H7 (cell line): ENCODE measurements at places on chromosomes 2 and 18. TPM values are rescaled to one million over a fixed set of nuclear protein-coding genes. Genes with fewer than 3 reads are reported as not detected.
A peak's percentile ranks its signal among the peaks of the same experiment; 100 is the strongest.

CPS1 gene
- total RNA-seq, result 3.1 and 6.3 TPM in 2 replicates

DNA sequence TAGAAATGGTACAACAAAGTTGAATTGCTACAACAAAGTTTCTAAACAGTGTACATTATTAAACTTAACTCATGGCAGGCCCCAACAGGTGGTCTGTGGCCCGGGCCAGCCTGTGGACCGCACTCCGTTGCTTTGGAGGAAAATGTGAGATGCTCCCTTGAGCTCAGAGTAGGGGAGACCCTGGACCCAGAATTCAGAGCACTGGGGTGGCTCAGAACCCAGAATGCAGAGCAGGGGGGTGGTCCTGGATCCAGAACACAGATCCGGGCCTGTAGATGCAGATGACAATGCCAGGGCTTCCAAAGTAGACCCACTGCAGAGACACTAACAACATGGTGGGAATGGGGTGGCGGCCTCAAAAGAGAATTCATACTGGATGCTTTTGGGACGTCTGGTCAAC, 311.0 kb downstream of the NDUFA10 start:
- DNase-seq, result no peak

FARP2 gene
- total RNA-seq, result 19.5 and 20.4 TPM in 2 replicates

GRCh38 chr2:157194097-157194688, 63.3 kb upstream of the GALNT5 start:
- DNase-seq, result peak; percentile 25

ITGB6 gene
- total RNA-seq, result not detected in 2 replicates

DNA sequence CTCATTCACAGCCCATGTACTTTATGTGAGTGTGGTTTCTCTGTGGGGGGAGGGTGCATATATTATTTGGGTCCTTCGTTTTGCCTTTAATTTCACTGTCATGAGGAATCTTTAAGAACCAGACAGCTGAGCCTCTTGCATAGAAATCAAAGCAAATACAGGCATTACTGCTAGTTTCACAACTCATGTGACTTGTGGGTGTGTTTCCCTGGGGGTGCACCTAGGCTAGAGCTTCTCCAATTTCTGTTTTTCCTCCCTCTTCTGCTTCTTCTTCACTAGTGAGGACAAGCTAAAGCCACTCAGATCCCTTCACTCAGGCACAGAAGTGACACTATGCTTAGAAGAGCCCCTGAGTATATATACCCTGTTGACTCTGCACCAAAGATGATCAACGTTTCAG, 131.4 kb downstream of the ACOXL start:
- DNase-seq, result no peak

DNA sequence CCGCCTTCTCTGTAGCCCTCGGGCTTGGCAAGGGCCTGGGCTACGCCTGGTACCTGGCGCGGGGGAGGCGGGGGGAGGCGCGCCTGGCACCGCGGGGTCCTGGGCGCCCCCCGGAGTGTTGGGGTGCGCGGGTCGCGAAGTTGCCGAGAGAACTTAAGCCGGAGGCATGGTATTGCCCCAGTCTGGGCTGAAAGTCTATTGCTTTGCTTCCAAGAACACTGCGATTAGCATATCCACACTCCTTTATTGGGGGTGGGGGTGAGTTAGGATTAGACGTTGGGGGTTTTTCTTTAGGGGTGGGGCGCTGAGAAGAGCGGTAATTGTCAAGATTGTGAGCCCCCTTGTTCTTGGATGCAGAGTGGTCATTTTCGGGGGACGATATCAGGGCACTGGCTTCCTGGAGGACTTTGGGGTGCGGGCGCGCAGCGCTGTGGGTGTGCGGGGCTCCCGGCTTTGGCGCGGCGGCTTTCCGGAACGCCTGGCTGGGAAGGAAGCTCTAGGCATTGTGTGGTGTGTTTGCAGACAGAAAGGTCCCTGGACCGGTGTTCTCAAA, 798 bp downstream of the TANC1 start:
- DNase-seq, result no peak

DNA sequence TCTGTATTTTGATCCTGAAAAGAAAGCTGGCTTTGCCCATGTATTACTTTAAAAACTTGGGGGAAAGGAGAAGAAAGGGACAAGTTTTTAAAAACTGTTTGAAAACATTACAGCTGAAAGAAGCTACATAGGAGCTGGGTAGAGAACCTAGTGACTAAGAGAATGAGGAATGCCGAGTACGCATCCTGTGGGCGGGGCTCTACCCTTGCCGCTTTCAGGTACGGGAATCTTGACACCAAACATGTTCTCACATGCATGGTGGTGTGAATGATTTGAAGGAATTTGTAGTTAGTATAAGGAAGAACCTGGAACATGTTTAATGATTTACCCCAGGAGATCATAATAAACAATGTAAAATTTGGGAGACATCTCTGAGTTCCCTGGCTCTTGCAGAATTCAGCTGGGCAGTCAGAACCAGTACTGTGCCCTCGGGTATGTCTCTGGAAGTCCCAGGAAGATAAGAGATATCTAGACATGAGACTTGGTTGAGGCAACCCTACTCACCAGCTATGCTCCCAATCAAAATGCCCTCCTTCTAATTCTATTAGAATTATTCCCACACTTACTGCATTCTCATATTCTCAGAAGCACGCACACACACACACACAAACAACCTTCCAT, 16.5 kb upstream of the TGFA start:
- DNase-seq, result peak; percentile 57

- no peak for DNase-seq
Measured at GRCh38 chr18:53457068-53457467, 767.4 kb downstream of the MBD2 start.

ALK gene
- 0.15 and 0.21 TPM in 2 replicates for total RNA-seq

DNA sequence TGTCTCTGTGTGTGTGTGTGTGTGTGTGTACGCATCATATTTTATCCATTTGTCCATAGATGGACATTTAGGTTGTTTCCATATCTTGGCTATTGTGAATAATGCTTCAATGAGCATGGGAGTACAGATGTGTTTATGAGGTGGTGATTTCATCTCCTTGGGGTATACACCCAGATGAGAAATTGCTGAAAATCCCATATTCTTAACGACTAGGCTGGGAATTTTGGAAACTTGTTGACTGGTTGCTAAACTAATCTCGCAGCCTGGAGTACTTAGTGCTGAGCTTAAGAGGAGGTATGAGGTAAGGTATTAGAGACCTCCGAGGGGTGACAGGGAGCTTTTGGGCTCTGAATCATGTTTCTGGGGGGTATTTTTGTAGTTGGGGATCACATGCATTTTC, 66.0 kb upstream of the SPRED2 start:
- DNase-seq, result no peak

POTEJ gene
- not detected in 2 replicates for total RNA-seq

- no peak for DNase-seq
Measured at GRCh38 chr18:8983195-8983594, 119.3 kb upstream of the NDUFV2 start.

SPATA3 gene
- not detected in 2 replicates for total RNA-seq

DNA sequence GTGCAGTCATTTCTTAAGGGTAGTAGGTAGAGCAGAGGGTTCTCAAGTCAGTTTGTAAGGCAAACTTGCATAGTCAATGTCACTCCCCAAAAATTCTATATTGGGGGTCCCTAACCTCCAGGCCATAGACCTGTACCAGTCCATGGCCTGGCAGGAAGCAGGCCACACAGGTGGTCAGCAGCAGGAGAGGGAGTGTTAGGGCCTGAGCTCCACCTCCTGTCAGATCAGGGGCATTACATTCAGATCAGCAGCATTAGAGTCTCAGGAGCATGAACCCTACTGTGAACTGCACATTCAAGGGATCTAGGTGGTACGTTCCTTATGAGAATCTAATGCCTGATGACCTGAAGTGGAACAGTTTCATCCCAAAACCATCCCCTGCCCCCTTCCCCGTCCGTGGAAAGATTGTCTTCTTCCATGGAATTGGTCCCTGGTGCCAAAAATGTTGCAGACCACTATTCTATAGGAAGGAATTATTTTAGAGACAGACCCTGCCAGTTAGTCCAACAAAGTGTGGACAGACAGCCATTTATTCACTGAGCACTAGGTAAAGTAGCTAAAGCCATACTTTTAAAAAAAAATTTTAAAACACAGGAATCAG, 6.7 kb downstream of the COA5 start:
- DNase-seq, result peak; percentile 74

SPP2 gene
- total RNA-seq, result not detected in 2 replicates

DNA sequence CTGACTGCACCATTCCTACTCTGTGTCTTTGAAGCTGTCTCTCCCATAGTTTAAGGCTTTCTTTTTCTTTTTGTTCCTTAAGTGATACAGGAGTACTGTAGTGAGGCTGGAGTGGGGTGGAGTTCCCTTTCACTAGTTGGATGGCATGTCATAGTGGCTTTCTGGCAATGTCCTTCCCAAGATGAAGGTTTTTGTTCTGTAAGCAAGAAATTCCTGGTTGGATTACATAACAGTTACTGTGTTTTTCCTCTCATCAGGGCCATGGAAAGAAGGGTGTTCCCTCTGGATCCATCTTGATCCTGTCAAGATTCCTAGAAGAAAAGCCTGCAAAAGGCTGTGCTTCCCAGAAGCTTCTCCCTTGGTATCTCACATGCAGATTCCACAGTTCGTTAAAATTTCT, 84.2 kb downstream of the ACKR3 start:
- DNase-seq, result no peak

- no peak for DNase-seq
Measured at GRCh38 chr2:203025592-203025991, 10.9 kb downstream of the NBEAL1 start.

PIEZO2 gene
- total RNA-seq, result 3.0 and 6.5 TPM in 2 replicates

MRO gene
- total RNA-seq, result 1.1 and 1.7 TPM in 2 replicates

DNA sequence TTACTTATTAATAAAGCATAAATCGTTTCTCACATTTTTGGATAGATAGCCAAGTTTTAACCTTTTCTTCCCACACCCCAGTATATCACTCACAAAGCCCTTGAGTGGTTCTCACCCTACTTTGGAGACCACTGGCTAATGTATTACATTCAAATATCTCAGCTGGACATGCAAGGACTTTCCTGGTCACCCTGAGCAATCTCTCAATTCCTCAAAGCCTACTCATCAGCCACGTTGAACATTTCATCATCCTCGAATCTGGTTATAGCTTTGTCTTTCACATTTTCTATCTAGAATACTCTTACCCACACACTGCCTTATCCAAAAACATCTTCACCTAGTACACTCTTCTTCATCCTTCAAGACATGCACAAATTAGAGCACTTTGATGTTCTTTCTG, 71.1 kb upstream of the MAPRE2 start:
- no peak for DNase-seq

DNA sequence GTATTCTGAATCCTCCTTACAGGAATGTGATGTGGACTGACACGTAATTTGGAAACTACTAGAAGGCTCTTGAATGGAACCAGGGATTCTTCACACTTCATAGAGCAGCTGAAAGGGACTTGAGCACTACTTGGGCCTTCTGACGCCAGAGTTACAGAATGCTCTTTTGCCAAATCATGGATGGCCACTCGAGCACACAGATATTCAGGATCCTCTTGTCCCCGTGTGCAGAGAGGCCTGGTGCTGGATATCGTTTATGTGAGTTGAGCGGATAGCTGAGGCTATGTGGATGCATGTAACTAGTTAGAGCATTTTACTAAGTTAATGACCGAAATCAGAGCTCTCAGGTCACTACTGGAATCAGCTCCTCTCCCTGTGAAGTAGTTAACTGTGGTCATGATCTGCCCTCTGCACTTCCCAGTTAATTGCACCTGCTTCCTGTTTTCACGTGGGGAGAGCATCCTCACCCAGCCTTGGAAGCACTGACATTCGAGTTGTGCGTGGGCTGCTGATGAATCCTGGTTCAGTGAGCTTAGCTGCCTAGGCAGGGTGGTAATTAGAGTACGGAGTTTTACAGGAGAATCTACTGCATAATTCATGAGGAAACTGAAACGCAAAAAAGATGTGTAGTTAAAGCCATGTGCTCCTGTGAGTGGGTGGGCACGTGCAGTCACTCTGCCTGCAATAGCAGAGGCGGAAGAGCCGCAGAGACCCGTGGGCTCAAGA, 5.2 kb upstream of the TPO start:
- no peak for DNase-seq

DNA sequence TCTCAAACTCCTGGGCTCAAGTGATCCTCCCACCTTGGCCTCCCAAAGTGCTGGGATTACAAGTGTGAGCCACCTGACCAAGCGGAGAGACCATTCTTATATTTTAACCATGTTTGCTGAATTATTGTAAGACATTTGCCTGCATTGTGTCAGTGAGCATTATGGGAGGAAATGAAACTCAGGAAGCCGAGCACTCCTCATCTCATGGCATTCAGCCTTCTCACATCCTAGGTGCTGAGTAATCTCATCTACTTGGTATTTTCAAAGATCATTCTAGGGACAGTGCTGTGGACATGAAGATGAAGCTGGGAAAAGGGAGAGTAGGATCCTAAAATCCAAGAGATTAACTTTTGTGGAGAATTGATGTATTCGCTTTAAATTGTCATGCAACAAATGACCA, 66.1 kb downstream of the NAPG start:
- DNase-seq, result no peak

DNA sequence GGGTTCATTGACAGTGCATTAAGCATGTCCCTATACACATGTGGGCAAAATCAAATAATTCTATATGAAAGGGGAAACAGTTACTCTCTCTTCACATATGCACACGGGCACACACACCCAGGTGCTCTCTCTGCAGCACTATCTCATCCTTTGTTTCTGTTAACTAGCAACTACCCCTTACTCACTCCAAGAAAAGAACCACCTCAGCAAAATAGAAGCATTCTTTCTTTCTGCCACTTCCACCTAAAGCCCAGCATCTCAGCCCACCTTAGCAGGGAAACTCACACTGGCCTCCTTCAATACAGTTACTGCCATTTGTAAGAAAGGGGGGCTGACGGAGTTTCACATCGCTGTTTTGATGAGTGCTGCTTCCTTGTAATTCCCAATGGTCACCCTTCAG, 216.3 kb upstream of the ID2 start:
- no peak for DNase-seq

KIF1A gene
- 46.8 and 51.6 TPM in 2 replicates for total RNA-seq

GRCh38 chr18:36380173-36380827, 82.8 kb downstream of the FHOD3 start:
- DNase-seq, result no peak

- DNase-seq, result no peak
Measured at GRCh38 chr18:27583466-27583865, 398.4 kb upstream of the CHST9 start.

CXCR1 gene
- not detected in 2 replicates for total RNA-seq

GRCh38 chr2:165305391-165306096, 66.3 kb downstream of the SCN2A start:
- DNase-seq, result no peak

- no peak for DNase-seq
Measured at GRCh38 chr18:79625195-79625923, 54.2 kb upstream of the CTDP1 start.
